H4 (cell line): ENCODE measurements at places on chromosomes 1 and 21. TPM values are rescaled to one million over a fixed set of nuclear protein-coding genes. Genes with fewer than 3 reads are reported as not detected.

The CASQ2 gene
- total RNA-seq, result not detected in 2 replicates

The NTMT2 gene
- total RNA-seq, result not detected in 2 replicates

The NTRK1 gene
- total RNA-seq, result 0.10 TPM in 1 of 2 replicates, not detected in the other

The C1QTNF12 gene
- 0.21 TPM in 1 of 2 replicates, not detected in the other for total RNA-seq

The LRRIQ3 gene
- 1.5 and 3.2 TPM in 2 replicates for total RNA-seq

GRCh38 chr1:232308616-232309015, 321.3 kb downstream of the SIPA1L2 start:
- no peak for DNase-seq

- no peak for DNase-seq
Observed at GRCh38 chr1:2646837-2647236, 14.0 kb upstream of the MMEL1 start.

- no peak for DNase-seq
Observed at GRCh38 chr21:25682382-25682781, 43.3 kb downstream of the JAM2 start.

DNA sequence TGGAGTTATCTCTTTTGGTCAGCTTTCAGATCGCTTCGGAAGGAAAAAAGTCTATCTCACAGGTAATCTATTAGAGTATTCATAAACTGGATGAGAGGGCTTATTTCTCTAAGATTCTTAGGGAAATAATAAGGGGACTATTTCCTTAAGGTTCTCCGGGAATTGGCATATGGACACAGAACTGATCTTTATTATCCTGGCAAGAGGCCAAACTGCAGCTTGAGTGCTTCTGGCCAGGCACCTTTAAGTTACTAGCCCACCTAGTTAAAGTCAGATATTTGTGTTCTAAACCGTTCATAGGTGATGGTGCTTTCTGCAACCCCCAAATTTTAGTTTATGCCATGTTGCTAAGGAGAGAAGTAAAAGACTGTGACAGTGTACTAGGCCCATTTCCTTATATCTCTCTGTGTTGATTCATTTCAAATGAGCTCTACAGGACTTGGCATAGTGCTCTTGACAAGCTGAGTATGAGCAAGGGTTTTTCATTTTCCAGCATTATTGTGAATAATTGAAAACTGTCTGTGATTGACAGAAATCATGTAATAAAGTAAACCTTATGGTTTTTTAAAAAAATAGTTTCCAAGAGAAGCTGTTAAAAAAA, 43.4 kb downstream of the SLC22A15 start:
- no peak for DNase-seq

DNA sequence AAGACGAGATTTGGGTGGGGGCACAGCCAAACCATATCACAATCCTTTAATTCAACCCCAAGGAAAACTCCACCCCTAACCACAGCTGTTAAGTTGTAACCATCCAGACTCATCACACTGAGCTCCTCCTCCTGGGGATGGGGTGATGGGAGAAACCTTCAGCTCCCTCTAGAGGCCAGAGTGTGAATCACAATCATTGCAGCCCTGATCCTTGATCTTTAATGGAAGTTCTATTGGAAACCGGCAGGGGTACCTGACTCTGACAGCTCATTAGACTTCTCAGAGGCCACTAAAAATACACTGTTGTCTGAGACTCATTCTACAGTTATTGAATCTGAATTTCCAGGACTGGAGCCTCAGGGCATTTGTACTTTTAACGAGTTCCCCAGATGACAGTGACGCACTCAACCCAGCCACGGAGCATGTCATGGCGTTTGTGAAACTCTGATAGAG, 127.2 kb downstream of the IGSF21 start:
- peak; percentile 46 for DNase-seq

- DNase-seq, result peak; percentile 50
Observed at GRCh38 chr1:67833602-67833940, 304 bp upstream of the GNG12 start.

- no peak for DNase-seq
Observed at GRCh38 chr1:201145132-201145531, 9.1 kb downstream of the TMEM9 start.
